Mammary epithelial cell (primary cell): ENCODE measurements at places on chromosomes 6 and 20. TPM values are rescaled to one million over a fixed set of nuclear protein-coding genes. Genes with fewer than 3 reads are reported as not detected.

Gene UST
- total RNA-seq = 13.0 and 18.5 TPM in 2 replicates

DNA sequence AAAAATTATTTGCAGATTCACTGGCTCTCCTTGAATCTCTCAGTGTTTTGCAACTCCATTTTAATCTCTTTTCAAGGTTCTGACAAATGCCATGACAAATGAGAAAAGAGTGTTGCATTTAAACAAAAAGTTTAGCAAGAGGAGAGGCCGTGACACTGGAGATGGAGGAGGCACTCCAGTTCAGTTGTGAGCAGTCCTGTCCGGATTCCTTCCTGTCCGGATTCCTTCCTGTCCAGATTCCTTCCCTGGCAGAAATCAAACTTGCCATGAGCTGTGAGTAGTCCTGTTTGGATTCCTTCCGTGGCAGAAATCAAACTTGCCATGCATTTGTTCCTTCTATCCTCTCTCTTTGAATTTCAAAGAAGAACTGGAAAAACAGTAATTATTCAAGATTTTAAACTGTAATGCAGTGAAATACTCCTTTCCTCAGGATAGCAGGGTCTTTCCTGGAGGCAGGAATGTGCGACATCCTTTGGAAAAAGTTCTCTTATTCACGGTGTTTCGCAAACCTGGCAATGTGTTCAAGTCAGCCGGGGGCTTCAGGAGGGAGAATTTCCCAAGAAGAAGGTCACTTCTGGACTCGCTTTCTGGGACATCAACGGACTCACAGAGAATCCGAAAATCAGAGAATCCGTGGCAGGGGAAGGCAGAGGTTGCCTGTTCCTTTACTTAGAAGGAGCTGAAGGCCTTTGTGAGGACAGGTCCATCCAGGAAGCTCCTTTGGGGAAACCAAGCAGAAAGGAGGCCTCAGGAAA, 48.7 kb upstream of the DACT2 start:
- no peak for DNase-seq

DNA sequence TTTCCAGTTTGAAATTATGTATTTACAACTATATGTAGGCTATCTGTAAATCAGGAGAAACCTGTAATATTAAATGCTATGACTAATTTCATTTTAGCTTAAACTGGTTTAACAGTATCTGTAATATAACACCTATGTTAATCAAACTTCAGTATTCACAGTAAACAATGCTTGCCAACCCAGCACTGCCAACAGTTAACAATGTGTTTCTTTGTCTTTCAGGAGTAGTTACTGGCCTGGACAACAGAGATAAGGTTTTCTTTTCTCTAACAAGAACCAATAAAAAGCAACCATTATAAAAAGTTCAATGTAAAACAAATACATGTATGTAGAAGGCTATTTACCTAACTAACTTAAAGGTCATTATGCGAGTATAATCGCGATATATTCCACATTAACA, 158.8 kb downstream of the CDK19 start:
- DNase-seq = peak; percentile 73

Gene AK9
- total RNA-seq = 2.4 and 4.1 TPM in 2 replicates
